Hematopoietic multipotent progenitor cell (in vitro differentiated cells): ENCODE measurements at places on chromosomes 11 and 22.
A peak's percentile ranks its signal among the peaks of the same experiment; 100 is the strongest.

- DNase-seq: no peak
Measured at GRCh38 chr22:48146426-48146825, 1384.0 kb downstream of the TBC1D22A start.

GRCh38 chr11:112975051-112975450 lies 13.8 kb downstream of the NCAM1 start:
- no peak for DNase-seq

DNA sequence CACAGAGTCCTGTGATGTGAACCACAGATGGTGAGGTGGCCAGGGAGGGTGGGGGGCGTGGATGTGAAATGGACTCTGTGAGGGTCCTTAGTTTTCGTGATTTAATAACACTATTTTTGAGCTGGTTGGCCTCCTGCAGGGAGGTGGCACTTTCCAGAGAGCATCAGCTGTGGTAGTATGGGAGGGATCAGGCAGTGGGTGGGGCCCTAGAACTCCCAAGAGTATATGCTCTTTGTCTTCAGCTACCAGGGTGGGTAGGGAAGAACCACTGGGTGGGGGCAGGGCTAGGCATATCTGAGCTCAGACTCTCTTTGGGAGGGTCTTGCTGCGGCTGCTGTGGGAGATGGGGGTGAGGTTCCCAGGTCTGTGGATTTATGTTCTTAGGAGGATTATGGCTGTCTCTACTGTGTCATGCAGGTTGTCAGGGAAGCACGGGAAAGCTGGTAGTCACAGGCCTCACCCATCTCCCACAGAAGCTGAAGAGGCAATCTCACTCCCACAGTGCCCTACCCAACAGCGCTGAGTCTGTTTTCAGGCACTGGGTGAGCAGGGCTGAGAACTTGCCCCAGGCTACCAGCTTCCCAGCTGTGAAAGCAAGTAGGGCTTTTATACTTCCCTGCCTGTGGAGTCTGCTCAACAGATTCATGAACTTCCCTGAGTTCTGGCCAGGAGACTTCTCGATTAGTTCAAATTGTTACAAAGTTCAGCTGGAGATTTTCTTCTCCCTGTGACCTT lies 47.9 kb upstream of the SNX19 start:
- DNase-seq: no peak

DNA sequence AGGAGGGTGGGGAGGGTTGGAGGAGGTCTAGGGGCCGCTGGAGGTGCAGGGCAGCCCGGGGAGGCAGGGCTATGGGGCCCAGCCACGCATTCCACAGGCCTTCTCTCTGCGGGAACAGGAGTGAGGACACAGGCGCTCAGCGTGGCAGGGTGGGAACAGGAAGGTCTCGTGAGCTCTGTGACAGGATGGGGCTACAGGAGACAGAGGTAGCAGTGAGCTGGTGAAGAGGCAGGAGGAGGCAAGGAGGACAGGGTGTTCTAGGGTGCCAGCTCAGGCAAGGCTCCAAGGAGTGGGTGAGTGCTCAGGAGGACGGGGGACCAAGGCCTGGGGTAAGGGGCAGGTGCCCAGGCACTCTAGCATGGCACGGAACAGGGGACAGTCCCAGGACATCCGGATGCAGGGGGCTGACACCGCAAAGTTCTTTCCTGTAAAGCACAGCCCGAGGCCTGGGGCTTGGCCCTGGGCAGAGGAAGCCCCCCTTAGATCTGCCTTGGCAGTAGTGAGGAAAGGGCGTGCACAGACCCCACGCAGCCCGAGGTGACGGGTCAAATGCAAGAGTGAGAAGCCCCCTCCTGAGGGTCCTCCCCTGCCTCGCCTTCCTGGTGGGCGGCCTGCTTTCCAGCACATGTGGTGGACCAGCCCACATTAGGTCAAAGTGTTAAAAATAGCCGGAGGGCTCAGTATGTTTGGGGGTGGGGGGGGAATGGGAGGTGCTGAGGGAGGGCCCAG lies 4.7 kb upstream of the NEAT1 start:
- peak; percentile 50 for DNase-seq

DNA sequence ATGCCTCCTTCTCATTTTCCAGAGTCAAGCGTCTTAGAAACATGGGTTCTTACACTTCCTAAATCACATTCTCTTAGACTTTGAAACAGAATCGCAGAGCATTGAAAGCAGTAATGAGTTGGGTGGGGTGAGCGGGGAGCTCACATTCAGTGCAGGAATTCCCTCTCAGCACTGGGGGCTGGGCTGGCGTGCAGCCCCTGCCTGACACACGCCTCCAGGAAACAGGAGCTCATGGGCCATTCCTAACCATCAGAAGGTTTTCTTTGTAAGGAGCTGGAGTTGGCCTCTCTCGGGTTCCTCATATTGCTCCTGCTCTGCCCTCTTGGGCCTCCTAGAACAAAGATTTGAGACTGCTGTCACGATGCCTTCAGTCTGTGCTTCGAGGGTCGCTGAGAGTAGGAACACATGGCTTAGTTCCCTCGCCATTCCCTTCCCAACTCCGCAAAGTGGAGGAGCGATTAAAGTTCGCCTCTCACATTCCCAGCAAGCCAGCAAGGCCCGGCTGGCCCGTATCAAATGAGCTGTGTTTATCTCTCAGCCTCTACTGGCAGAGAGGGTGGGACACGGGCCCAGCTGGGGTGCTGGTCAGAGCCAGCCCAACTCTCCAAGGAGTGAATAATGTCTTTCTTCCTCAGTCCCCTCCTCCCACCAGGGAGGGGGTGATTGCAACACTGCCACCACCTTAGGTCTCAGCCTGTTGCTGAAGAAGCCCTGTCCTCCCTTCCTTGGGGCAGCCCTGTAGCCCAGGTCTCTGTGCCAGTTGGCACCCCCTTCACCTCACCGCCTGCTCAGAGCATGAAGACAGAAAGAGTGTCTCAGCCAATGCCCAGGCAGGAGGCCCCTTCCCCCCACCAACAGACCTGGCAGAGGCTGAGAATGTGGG lies 10.4 kb downstream of the CHRDL2 start:
- DNase-seq: no peak
